ENCODE measurements at places on chromosomes 12 and 14.

DNA sequence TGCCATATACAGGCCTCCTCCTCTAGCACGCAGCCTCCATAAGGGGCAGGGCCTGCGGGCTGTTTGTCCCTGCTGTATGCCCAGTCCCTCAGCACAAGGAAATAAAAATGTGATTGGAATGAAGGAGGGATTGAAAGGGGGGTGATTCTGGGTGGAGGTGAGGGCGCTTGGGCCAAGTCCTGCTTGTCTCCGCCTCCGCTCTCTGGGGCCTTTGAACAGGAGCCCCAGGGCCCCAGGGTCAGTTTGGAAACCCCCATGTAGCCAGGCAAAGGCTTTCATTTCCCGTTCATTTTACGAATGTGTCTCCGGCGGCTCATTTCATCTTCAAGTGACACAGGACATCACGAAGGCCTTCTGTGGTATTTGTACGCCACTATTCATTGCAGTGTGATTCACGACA lies 4.5 kb upstream of the CACNA2D4 start:
- DNase-seq = no peak

DNA sequence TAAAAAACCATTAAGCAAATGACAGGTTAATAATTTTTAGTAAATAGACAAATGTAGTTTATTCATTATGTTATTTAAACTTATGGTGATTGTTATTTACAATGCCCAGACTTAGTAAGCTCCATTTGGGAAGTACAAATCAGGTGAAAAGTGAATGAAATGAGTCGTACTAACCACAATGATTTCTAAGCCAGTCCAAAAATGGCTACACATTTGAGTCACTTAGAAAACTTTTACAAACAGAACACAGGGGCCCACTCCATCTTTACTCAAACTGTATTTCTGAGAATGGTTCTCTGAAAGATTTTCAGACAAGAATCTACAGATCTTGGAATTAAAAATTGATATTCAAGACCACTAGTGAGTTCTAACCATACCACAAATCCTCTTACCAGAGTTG lies 653.3 kb upstream of the MIS18BP1 start:
- DNase-seq = no peak

DNA sequence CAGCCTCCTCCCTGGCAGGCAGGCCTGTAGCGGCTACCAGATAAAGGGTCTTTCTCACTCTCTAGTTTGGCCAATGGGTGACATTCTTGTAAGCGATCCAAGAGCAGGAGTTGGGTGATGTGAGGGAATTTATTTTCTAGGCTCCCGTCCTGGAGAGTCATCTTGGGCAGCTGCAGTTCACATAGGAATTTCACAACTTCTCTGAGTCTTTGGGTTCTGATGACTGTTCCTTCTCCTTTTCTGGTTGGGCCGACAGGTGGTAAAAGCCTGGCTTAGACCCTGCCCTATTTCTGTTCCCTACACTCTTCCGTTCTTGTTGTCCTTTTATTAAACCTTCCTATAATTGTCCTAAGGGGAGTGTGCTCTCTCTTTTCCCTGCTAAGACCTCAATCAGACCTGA lies 42.6 kb upstream of the POC1B start:
- no peak for DNase-seq

DNA sequence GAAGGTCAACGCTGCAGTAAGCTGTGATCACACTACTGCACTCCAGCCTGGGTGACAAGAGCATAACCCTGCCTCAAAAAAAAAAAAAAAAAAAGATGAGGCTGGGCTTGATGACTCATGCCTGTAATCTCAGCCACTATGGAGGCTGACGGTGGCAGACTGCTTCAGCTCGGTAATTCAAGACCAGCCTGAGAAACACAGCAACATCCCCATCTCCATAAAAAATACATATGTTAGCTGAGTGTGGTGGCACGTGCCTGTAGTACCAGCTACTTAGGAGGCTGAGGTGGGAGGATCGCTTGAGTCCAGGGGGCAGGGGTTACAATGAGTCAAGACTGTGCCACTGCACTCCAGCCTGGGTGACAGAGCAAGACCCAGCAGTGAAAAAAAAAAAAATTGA lies 50.4 kb downstream of the GXYLT1 start:
- no peak for DNase-seq

- no peak for DNase-seq
Measured at GRCh38 chr12:46470036-46470627, 97.6 kb upstream of the SLC38A2 start.

DNA sequence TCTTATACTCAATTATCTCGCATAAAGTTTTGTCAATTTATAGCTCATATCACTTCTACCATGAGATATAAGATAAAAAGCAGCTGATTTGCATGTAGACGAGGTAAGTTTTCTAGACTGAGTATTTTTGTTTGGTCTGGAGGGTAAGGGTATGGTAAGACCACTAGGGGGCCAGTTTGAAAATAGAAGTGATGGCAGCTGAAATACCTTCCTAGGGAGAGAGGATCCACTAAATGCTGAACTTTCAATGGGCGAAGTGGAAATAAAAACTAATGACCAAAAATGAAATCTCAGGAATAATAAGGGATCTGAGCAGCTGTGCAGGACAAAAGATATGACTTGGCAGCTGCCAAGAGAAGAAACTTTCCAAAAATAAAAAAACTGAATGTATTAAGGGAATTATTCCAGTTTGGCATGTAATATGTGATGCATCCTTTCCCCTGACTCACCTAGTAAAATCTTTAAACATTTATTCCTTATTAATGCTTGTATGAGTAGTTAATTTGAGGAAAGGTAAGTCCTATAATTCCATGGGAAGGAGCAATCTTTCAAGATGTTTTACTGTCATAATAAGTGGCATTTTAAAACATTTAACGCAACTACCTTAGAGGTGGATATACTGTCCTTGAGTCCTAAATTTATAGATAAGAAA lies 754.5 kb downstream of the C12orf50 start:
- DNase-seq = peak; percentile 1
